ENCODE measurements at places on chromosomes 1 and 21. TPM values are rescaled to one million over a fixed set of nuclear protein-coding genes. Genes with fewer than 3 reads are reported as not detected.

SRGAP2B gene
- 6.0 TPM for total RNA-seq

ST6GALNAC3 gene
- 1.8 TPM for total RNA-seq

ERI3 gene
- total RNA-seq = 22.6 TPM

DNA sequence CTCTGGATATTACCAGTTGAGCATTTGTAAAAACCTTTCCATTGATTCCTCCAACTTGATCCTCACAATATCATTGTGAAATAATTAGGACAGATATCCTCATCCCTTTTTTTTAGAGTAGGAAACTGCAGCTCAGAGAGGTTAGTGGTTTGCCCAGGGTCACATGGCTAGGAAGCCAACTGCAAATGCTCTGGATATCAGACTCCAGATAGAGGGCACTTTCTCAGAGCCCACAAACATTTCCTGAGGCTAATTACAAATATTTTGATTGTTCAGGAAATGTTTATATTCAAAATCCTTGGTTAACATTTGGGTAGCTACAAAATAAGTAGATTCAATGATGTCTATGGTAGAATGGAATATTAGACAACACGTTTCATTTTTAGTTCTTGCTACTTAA is 154.8 kb upstream of the DPYD start:
- no peaks in the 10 kb centered on the region for H3K4me1 ChIP-seq
- no peaks in the 10 kb centered on the region for H3K36me3 ChIP-seq

RIMKLA gene
- 0.95 TPM for total RNA-seq

- no peaks in the 10 kb centered on the region for H3K27me3 ChIP-seq
- H3K27ac ChIP-seq = no peak within 1 kb of the TSS
- DNase-seq = peak; percentile 69
- H3K36me3 ChIP-seq = no peaks in the 10 kb centered on the region
- peaks cover 11% of the 10 kb centered on the region for H3K4me1 ChIP-seq
- peak within 1 kb of the TSS; percentile 93 for H3K4me3 ChIP-seq
Observed at GRCh38 chr1:23483321-23484252, at the start of gene ASAP3. Gene ASAP3, minus strand, starts transcription at chr1:23484179. Its CDS starts 46 bp downstream, at chr1:23484133.
